ENCODE measurements at places on chromosomes 7 and 10.
A peak's percentile ranks its signal among the peaks of the same experiment; 100 is the strongest.

- no peak for DNase-seq
Observed at GRCh38 chr7:114294036-114294435, 120.6 kb upstream of the FOXP2 start.

DNA sequence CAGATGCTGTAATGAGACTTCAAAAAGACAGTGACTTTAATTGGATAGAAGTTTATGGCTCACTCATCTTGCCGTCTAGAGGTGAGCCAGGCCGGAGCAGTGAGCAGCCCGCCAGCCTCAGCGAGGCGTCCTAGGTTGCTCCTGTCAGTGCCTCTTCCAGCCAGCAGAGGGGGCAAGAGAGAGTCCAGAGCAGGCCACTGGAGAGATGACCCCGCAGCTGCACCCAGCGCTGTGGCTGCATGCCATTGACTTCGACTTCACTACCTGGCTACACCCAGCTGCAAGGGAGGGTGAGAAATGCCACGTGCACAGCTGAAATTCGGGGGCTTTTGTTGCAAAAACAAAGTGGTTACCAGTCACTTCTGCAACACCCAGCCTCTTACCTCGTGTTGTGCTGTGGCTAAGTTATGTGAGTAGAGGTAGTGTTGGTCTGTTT, 26.5 kb downstream of the NUB1 start:
- peak; percentile 81 for DNase-seq

GRCh38 chr7:153887749-153888569, 164.2 kb upstream of the DPP6 start:
- no peak for DNase-seq

GRCh38 chr7:120857588-120858573, at the start of gene TSPAN12:
TSPAN12 (minus strand) TSS chr7:120858144; CDS start chr7:120856763, 1,381 bp downstream.
- DNase-seq = peak; percentile 38

DNA sequence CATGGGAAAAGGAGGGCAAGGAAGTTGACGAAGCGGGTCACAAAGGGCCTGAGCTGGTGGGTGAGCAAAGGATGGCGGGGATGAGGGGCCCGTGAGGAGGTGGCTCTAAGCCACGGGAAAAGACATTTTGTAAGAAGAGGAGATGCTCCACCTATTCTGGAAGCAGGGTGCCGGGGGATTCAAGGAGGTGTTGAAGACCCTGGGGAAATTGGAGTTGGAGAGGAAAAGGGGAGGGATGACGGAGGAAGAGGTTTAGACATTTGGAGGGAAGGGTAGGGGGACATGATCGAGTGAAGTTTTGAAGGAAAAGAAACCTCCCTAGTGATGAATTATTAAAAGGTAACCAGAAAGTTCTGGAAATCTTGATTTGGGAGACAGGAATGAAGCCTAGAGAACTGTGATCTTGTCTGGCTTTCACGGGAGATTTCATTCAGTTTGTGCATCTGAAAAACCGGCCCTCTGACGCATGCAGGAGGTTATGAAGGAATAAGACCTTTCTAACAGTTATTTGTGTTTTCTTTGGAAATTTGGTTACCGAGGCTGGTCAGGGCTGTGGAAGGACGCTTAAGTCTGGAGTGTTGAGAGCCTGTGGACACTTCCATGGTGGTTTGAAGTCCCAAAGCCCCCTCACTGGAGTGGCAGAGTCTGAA, 1.4 kb downstream of the SMO start:
- DNase-seq = no peak

- no peak for DNase-seq
Observed at GRCh38 chr7:117901089-117901797, 28.0 kb upstream of the CTTNBP2 start.

GRCh38 chr7:22173685-22174573, 183.0 kb downstream of the RAPGEF5 start:
- no peak for DNase-seq

DNA sequence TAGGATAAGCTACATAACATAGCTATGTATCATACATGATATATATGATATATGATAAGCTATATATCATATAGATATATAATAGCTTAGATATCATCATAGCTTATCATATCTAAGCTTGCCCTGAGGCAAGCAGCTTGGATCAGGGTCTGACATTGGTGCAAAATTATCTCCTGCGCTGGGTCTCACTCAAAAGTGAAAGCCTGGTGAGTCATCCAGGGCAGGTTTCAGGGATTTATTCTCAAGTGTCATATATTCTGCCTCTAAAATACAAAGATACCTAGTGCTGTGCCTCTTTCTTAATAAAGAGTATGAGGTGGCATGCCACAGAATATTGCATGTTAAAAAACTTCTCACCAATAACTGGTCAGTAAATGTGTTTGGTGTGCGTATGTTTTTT, 105.9 kb downstream of the CDC14C start:
- no peak for DNase-seq

DNA sequence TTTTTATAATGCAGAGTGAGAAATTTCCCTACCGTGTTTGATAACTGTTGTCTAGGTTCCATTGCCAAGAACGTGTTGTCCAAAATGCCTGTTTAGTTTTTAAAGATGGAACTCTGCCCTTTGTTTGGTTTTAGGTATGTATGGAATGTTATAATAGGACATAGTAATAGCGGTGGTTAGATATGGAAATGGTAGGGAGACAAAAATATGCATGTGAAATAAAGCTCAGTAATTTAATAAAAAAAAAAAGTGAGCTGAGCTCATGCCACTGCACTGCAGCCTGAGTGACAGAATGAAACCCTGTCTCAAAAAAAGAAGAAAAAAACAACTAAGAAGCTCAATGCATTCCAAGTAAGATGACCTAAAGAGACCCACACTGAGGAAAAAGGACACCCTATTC, 72.9 kb downstream of the ZNF783 start:
- DNase-seq = no peak

DNA sequence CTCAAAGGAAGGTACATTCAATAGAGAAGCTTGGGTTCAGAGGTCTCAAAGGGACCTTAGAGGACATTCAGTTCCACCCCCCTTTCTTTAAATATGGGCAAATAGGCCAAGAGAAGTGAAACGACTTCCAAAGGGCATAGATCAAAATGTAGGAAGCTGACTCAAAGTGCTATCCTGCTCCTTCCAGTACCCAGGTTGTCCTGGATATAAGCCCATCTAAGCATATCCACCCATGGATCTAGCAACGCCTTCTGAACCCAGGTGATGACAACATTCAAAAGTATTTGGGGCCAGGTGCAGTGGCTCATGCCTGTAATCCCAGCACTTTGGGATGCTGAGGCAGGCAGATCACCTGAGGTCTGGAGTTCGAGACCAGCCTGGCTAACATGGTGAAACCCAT, 5.3 kb downstream of the ATXN7L1 start:
- no peak for DNase-seq

GRCh38 chr7:80593869-80594586, 44.4 kb upstream of the CD36 start:
- no peak for DNase-seq

DNA sequence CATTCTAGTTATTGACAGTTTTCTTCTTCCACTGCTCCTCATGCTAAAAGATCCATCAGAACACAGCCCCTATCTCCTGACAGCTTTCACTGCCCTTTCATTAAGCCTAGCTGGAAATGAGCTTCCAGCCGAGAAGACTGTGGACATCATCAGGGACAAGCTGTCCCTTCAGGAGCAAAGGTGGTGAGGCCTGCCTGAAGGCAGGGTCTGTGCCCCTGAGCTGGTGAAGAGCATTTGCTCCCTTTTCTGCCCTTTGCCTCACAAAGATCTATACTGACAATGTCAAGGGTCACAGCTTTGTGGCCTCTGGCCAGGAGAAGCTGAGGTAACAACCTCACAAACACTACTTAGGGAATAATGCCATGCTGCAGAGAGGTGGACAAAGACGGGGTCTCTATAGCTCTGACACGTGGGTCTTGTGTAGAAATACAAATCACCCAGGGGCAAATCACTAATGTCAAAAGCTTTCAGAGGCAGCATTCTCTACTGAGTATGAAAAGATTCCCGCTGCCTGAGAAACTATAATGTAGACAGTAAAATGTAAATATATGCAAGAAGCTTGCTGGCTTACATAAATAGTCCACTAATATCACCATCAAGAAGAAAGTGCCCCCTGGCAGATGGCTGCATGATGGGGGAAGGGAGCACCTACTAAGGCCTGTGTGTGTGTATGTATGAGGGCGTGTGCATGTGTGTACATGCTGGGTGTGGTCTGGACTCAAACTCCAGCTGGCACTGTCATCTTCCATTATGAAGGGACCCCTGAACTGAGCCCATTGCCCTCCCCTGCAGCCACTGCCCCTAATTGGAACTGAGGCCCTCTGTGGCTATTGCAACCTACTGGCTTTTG, 55.8 kb downstream of the HBP1 start:
- DNase-seq = no peak

- no peak for DNase-seq
Observed at GRCh38 chr7:16060502-16060901, 360.8 kb downstream of the CRPPA start.

DNA sequence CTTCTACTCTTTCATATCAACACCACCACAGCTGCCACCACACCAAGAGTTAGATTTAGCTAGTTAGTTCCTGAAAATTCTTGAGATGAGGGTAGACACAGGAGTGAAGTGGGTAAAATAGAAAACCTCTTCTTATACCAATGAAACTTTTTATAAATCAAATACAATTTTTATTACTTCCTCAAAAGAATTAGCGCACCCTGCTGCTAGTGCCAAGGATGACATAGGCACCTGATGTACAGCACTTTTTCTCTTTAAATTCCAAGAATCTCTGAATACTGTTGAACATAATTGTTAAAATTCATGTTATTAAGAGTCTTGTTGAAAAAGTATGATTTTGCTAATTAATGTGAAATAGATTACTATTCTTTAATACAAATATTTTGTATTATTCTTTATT, 11.4 kb downstream of the ZWINT start:
- DNase-seq = no peak

DNA sequence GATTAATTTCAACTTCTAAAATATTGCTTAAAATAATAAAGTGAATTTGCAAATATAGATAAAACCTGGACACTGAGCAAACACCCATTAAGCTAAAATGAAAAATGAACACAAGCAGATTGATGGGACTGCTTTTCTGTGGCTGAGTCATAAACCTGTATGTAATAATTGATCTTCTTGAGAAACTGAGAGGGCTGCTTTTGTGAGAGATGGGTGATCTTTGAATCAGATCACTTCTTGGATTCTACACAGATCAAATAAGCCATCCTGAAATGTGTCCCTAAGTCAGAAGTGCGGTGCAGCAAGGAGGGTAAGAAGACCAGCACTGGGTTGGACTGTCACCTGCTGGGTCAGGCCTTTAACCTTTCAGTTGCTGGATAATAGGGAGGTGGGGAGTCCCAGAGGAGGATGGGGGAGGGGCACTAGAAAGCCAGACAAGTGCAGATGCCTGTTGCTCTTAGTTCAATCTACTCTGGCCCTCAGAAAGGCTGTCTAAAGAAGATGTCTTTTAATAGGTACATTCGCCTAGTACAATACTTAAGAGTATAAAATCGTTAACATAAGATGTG, 178.2 kb upstream of the NAMPT start:
- no peak for DNase-seq

All from CD4-positive, alpha-beta T cell treated with Interleukin-17A for 4 hours (primary cell).